GOT3 (cell line): ENCODE measurements at places on chromosomes 5 and 9.

GRCh38 chr9:35257986-35258659 lies 96.3 kb downstream of the UNC13B start:
- no peak for DNase-seq

GRCh38 chr5:73911761-73912393 lies 285.9 kb downstream of the ARHGEF28 start:
- DNase-seq = no peak

- DNase-seq = no peak
Measured at GRCh38 chr9:10562581-10563343, 50.0 kb downstream of the PTPRD start.

DNA sequence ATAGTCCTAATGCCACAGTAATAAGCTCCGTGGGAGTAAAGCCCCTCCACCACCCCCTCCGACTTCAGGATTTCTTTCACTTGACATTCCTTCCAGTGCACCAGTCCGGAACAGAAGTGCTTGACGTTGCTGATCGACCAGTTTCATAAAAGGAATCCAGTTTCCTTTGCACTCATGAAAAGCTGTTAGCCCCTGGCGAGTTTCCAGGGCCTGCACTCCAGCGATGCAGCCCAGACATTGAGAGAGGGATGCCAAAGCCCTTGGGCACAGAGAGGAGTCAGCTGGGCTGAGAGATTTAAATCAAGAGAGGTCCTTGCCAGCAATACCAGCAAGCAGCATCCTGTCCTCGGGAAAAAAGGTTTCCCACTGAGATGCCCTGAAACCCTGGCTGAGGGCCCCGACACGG lies 170.1 kb downstream of the GABBR2 start:
- DNase-seq = no peak

DNA sequence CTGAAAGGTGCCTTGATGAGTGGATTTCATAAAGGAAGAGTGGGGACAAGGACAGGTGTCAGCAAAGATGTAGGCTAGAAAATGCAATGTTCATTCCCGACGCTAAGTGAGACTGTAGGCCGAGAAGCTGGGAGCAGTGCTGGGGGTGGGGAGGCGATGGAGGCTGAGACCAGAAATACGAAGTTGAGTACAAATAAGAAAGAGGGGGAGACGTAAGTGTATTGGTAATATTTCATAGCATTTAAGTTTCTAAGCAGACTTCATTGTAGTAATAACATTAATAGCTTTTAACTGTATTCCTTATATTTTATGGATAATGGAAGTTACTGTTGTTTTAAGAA lies 11.0 kb downstream of the TRIP13 start:
- no peak for DNase-seq

DNA sequence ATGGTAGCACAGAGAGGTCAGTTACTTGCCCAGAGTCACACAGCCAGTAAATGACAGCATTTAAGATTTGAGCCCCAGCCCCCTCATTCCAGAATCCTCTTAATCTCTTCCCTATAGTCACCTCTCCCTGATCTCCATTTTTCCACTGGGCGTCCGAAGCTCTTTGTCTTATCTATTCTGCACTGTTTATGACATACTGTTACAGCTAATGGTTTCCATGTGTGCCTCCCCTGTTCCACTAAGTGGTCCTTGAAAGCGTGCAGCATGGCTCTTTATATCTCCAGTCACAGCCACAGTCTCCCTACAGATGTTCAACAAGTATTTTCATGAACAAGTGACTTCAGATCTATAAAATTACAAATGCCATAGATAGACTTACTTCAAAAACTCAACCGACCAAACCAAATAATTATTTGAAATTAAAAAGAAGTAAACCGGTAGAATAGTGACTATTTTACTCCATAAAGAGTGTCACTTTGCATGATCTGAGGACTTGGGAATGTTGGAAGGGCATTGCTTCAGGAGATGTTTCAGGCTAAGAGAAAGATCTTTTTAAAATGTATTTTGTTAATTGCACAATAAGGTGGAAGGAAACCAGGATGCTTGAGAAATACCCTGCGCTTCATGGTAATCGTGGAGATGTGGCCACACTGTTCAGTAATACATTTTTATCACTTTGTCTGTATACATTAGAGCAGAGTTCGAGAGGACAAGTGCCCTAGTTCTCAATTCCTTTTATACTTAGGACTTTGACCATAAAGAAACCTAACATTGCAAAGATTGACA lies 237.2 kb downstream of the FBXL7 start:
- no peak for DNase-seq

DNA sequence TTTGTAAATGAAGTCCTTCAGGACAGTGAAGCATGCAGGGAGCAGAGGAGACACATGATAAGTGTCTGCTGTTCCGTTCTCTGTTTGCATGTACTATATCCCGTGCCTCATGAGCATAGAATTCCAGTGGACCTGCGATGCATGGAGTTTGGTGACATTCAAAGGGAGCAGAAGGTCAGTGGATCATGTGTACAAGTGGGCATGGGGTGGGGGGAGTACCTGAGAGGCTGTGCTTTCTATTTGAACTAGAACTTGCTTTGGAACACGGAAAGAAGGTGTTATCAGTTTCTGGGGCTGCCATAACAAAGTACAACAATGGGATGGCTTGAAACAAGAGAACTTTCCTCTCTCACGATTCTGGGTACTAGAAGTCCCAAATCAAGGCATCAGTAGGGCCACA lies 5.1 kb upstream of the CCNJL start:
- no peak for DNase-seq

- no peak for DNase-seq
Measured at GRCh38 chr9:70257991-70258691, 637 bp upstream of the SMC5 start.

DNA sequence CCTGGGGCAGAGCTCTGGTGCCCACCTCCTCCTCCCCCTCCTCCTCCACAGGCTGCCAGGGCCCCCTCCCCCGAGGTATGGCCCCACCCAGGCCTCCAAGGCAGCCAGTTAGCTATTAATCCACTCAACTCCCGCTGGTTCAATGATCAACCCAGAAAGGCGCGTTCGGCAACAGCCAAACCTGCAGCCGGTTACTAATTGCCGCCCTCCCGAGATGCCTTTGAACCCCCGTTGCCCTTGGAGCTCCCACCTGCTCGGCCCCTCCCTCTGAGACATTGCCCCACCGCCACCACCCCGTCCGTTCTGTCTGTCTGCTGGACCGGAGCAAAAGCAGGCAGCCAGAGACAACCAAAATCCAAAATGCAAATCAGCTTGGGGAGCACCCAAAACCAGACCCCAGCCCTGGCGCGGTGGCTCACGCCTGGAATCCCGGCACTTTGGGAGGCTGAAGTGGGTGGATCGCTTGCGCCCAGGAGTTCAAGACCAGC lies 25.8 kb downstream of the NOTCH1 start:
- DNase-seq = no peak

GRCh38 chr9:128146591-128147120 lies 2.6 kb upstream of the LCN2 start:
- DNase-seq = no peak

DNA sequence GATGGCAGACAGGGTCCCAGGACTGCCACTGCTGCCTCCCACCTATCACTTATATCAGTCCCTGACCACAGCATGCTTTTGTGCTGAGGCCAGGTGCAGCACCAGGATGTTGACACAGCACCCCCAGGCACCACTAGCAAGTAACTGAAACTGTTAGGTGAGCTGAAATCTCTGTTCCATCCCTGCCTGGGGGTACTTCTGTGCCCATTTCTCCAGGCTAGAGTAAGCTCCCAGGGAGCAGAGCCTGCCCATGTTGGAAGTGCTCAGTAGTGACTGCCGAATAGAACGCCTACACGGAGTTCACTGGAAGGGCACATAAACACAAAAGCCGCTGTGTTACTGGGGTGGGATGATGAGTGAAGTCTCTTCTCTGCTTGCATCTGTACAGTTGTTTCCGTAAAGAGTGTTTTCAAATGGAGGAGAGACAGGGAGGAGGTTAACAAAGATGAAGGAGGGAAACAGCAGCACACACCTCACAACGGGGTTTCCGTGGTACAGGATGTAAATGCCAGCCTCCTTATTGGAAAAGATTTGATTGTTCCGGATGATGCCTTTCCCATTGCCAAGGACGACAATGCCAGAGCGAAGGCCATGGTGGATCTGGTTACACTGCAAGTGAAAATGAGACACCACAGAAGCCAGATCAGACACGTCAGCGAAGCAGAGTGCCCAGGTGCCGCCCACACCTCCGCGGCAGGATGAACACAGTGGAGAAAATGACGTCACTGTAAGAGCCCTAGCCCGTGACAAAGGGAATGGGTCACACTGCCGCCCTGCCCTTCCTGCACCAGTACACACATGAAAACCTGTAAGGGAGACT lies 43.1 kb downstream of the POLR1E start:
- no peak for DNase-seq

- no peak for DNase-seq
Measured at GRCh38 chr9:4704129-4704528, 24.8 kb downstream of the CDC37L1 start.

DNA sequence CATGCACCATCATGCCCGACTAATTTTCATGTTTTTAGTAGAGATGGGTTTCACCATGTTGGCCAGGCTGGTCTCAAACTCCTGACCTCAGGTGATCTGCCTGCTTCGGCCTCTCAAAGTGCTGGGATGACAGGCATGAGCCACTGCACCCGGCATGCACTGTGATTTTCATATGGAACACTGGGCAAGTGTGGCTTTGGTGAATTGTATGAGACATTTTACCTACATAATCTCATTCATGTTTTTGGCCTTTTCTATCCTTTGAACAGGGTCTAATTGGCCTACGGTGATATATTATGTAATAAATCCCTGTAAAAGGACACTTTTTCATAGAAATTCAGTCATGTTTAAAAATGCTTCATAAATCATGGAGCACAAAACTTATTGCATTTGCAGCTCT lies 128.7 kb upstream of the SEMA6A start:
- DNase-seq = no peak

GRCh38 chr5:158922263-158922592 lies 177.5 kb downstream of the EBF1 start:
- DNase-seq = no peak

DNA sequence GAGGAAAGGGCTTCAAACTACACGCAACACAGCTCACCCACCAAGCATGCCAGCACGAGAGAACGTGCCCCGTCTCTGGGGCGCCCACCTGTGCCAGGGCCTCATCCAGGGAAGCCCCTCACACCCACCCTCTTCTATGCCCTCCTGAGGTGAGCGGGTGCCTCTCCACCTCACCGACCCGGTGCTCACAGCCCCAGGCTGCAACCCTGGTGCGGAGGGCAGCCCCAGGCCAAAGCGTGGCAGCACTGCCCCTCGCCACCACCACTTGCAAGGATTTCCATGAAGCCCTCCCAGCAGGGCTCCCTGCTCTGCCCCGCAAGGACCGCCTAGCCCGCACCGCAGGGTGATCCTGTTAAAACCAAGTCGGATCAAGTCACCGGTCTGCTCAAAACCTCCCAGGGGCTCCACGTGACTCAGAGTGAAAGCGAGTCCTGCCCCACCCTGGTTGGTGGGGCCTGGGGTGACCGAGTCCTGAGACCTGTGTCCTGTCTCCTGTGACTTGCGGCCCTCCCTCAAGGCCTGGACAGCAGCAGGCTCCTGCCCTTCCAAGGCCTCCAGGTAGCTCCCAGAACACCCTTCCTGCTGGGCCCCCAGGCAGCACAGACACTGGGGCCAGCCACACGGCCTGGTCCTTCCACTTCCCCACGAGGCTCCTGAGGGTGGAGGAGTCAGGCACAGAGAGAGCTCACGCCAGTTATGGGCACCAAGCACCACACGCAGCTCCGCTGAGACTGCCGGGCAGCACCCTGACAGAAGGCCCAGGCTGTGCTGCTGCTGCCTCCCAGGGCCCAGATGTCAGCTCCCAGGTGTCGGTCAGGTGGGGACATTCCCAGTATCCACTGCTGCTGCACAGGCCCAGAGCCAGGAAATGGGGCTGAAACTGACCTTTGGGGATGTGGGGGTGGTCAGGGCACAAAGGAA lies 12.7 kb downstream of the BRD3 start:
- DNase-seq = no peak

DNA sequence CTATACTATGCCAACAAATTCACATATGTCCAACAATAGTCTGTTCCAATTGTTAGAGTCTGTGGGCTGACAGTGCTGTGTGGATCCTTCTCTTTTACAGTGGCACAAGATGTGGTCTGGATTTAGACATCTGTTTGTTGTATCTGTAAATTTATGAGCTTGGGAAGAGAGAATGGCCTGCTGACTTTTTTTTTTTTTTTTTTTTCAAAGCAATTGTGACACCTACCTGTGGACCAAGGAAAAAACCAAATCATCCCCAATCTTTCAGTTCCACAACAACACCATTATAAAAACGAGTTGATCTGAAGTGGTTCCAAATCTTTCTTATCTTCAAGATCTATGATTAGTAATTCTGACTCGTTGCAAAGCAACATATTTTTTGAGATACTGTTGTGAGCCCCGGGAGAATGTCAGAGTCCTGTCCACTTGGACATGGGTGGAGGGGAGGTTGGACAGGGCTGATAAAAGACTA lies 4.9 kb downstream of the IRX2 start:
- no peak for DNase-seq

- DNase-seq = no peak
Measured at GRCh38 chr9:35935755-35936509, 22.0 kb downstream of the OR2S2 start.

- no peak for DNase-seq
Measured at GRCh38 chr9:96073531-96074480, 198.3 kb downstream of the ERCC6L2 start.

DNA sequence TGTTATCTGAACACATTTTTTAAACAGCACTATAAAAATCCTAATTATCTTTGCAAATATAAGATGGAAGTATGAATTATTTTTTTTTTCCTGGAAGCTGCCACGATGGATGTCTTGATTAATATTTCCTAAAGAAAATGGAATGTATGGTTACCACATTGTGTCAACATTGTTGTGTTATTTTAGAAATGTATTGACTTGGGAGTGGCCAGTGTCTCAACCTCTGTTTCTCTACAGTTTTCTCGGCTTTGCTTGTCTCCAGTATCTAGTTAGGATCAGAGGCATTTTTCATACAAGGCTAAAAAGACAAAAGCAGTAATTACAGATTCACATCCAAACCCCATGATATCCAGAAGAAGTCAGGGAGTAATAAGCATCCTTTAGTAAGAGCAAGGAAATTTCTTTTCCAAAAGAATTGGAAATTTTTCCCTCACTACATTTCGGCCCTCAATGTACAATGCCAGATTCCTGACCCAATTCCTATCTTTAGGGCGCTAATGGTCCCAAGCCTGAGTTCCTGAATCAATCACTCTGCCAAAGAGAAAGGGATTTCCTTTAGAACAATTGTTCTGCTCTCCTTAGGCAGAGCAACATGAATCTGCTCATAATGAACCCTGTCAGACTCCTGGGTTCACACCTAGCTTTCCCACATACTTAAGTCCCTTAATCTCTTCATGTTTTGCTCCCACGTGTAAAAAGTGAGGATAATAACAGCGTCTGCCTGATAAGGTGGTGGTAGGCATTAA lies 111.7 kb downstream of the EDIL3 start:
- no peak for DNase-seq
